ENCODE measurements at places on chromosomes 4 and X.
A peak's percentile ranks its signal among the peaks of the same experiment; 100 is the strongest.

DNA sequence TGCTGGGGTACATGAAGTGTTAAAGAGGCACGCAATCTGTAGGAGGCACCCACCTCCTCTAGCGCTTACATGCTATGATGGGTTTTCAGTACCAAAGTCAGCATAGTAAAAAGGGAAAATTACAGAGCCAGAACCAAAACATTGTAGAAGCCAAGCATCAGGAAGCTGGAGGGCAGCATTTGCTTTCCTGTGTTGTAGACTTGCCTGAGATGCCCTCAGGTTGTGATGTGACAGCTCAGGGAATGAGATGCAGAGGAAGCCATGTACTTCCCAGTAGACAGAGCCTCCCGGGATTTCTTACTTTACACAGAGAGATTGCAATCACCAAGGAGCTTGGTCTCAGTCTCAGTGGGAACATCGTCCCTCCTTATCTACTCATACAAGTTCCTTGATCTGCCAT is 161.5 kb downstream of the ARAP2 start:
- no peak overlapping the region for H3K4me3 ChIP-seq
- no peaks in the 10 kb centered on the region for H3K27me3 ChIP-seq
- no peak for DNase-seq
- no peak overlapping the region for H3K27ac ChIP-seq
- H3K4me1 ChIP-seq, result no peaks in the 10 kb centered on the region
- no peaks in the 10 kb centered on the region for H3K36me3 ChIP-seq

DNA sequence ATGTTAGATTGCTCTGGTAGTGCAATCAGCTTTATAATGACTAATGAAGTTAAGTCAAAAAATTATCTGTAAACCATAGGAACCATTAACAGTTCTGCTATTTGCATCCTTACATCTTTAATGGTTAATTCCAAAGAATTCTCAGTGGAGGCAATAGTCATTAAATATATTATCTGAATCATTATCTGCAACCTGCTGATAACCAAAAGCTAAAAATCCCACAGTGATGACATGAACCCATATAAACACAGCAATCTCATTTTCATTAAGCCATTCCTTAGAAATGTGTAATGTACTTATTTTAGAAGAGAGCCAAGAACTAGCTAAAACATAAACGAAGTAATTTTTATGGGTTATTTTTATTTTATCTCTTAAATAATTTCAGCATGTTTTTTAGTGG is 60.2 kb downstream of the MAGEB16 start:
- no peaks in the 10 kb centered on the region for H3K36me3 ChIP-seq
- H3K27me3 ChIP-seq, result no peaks in the 10 kb centered on the region
- H3K27ac ChIP-seq, result no peak overlapping the region
- no peaks in the 10 kb centered on the region for H3K4me1 ChIP-seq
- DNase-seq, result no peak
- no peak overlapping the region for H3K4me3 ChIP-seq

DNA sequence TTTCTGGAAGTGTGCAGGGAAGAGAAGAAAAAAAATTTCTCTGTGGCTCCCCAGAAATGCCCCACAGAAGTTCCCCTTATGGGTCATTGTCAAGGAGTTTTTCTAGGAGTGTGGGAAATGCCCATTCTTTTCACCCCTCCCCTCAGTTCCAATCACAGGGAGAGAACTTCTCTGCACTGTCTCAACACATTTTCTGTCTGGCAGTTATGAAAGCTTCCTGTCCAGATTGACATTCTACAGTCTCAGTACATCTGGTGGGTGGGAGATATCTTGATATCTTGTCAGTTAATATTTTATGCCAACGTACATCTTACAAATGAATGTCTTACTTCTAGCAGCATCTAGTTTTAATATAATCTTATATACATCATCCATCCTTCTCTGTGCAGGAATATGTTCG is 566.8 kb upstream of the AADAT start:
- H3K4me1 ChIP-seq, result no peaks in the 10 kb centered on the region
- DNase-seq, result no peak
- no peaks in the 10 kb centered on the region for H3K27me3 ChIP-seq
- no peaks in the 10 kb centered on the region for H3K36me3 ChIP-seq
- no peak overlapping the region for H3K4me3 ChIP-seq

DNA sequence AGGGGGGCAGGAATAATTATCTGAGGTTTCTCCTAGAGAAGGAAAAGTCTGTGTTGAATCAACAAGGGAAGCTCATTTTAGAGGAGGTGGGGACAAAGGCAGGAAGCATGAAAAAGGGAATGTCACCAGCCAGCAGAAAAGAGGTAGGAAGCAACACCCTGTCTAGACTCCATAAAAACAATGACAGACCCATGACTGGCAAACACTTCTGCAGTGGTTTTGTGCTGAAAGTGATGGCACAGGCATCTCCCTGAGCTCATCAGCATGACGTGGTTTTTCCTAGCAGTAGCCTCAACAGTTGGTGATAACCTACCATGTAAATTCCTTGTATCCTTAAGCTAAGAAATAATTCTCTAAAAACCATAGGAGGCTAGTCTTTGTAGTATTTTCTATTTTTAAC is 110.7 kb upstream of the GALNT7 start:
- peaks cover 7% of the 10 kb centered on the region for H3K27me3 ChIP-seq
- peak; percentile 33 for DNase-seq
- no peak overlapping the region for H3K4me3 ChIP-seq
- H3K27ac ChIP-seq, result no peak overlapping the region

- DNase-seq, result no peak
- no peaks in the 10 kb centered on the region for H3K4me1 ChIP-seq
- H3K36me3 ChIP-seq, result no peaks in the 10 kb centered on the region
- no peak overlapping the region for H3K27ac ChIP-seq
- no peak overlapping the region for H3K4me3 ChIP-seq
- H3K27me3 ChIP-seq, result no peaks in the 10 kb centered on the region
Measured at GRCh38 chr4:188688956-188689355, 549.7 kb downstream of the TRIML1 start.

All from GM23248 (cell line).